ENCODE measurements at places on chromosomes 16 and 17.

DNA sequence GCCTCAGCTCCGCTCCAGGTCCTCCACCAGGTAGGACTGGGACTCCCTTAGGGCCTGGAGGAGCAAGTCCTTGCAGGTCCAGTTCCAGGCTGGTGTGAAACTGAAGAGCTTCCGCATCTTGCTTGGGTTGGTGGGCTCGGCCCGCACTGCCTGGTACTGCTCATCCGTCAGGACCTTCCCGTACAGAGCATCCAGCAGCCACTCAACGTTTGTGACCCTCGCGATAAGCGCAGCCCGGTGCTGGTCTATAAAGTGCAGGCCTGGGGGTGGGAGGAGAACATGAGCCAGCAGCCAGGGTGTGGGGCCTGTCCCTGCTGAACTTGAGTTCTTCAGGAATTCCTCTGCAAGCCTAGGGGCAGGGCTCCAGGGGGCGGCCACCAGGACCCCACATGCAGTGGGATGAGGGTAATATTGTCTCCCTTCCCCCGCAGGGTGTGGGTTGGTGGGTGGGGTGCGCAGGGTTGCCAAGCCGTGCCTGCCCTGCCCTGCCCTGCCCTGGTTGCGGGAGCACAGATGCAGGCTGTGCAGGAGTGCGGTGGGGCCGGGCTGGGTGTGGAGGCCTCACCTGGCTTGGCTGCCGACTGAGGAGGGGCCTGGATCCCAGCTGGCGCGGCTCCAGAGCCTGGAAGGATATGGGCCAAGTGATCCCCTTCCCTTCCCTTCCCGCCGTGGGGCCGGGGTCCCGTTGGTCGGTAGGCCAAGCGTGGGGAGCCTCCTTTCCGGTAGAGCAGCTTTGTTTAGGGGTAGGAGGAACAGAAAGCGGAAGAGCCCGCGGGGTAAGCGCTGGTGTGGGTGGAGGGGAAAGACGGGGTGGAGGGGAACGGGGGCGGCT, 762 bp downstream of the PYCARD start:
- DNase-seq: no peak

DNA sequence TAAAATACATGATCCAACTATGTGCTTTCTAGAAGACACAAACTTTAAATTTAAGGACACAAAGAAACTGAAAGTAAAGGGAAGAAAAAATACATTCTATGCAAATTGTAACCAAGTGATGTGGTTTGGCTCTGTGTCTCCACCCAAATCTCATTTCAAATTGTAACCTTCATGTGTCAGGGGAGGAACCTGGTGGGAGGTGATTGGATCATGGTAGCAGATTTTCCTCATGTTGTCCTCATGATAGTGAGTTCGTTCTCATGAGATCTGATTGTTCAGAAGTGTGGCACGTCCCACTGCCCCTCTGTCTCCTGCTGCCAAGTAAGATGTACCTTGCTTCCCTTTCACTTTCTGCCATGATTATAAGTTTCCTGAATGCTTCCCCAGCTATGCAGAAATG, 15.0 kb downstream of the OR1A1 start:
- no peak for DNase-seq

DNA sequence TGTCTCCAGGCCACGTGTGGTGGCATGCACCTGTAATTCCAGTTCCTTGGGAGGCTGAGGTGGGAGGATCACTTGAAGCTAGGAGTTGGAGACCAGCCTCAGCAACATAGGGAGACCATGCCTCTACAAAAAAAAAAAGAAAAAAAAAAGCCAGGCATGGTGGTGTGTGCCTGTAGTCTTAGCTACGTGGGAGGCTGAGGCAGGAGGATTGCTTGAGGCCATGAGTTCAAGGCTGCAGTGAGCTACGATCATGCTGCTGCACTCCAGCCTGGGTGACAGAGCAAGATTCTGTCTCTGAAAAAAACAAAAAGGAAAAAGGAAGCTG, 103.9 kb downstream of the CMIP start:
- DNase-seq: no peak

DNA sequence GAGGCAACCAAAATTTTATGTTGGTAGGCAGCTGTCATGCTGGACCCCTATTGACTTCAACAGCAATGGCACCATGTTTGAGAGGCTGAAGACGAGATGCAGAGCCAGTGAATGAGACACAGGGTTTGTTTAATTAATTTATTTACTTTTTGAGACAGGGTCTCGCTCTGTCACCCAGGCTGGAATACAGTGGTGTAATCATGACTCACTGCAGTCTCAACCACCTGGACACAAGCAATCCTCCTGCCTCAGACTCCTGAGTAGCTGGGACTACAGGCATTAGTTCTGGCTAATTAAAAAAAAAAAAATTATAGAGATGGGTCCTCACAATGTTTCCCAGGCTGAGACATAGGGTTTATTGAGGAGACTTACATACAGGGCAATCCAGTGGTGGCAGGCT, 36.2 kb upstream of the PPM1D start:
- DNase-seq: no peak

DNA sequence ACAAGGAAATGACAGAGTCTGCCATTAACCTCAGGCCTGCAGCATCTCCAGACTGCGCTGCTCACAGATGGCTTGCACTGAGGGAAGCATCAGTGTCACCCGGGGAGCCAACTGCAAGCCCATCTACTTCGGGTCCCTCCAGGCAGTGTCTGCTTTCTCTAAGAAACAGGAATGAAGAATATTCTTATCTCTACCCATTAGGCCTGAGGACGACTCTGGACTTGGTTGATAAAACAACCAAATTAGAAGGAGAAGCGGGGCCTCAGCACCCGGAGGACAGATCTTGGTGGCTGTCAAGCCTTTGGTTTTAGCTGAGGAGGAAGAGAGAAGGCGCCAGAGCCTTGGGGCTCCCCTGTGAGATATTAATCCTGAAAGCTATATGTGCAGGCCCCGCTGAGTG, 19.5 kb upstream of the MGAT5B start:
- DNase-seq: no peak

- DNase-seq: peak; percentile 32
Measured at GRCh38 chr17:17890773-17891759, 54.3 kb upstream of the SREBF1 start.

Measured in activated CD4-positive, alpha-beta T cell treated with anti-CD3 and anti-CD28 coated beads, Interleukin-2, Interleukin-4, amounts not matched to agents 100 ng/mL and 50 ng/mL, durations not matched to agents 16 hours and 8 hours (primary cell).